Mesenteric fat pad (tissue), 1 donor: ENCODE measurements at places on chromosomes 2 and 18. TPM values are rescaled to one million over a fixed set of nuclear protein-coding genes. Genes with fewer than 3 reads are reported as not detected.

Gene SPC25
- total RNA-seq = 0.32 TPM

Gene NAT8
- total RNA-seq = not detected

Gene UGT1A4
- total RNA-seq = not detected

Gene TMSB10
- 1,485 TPM for total RNA-seq

Gene NBAS
- total RNA-seq = 29.7 TPM

Gene BOLL
- not detected for total RNA-seq

Gene ATL2
- total RNA-seq = 46.3 TPM

Gene SCG2
- 0.19 TPM for total RNA-seq

Gene ANKRD29
- total RNA-seq = 11.9 TPM

Gene SCYGR4
- not detected for total RNA-seq

Gene UGT1A10
- not detected for total RNA-seq

DNA sequence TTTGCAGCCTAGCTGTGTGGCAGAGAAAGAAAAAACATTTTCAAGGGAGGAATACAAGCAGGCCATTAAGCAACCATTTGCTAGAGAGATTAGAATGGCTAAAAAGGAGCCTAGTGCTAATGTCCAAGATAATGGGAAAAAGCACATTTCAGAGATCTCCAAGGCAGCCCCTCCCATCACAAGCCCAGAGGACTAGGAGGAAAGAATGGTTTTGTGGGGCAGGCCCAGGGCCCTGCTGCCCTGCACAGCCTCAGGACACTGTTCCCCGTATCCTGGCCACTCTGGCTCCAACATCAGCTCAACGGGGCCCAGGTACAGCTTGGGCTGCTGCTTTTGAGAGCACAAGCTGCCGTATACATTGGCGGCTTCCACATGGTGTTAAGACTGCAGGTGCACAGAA is 16.5 kb upstream of the GBX2 start:
- peak; percentile 68 for DNase-seq

- peak; percentile 81 for DNase-seq
These were observed 18.5 kb upstream of the ZNF236 start for GRCh38 chr18:76803814-76804213.

DNA sequence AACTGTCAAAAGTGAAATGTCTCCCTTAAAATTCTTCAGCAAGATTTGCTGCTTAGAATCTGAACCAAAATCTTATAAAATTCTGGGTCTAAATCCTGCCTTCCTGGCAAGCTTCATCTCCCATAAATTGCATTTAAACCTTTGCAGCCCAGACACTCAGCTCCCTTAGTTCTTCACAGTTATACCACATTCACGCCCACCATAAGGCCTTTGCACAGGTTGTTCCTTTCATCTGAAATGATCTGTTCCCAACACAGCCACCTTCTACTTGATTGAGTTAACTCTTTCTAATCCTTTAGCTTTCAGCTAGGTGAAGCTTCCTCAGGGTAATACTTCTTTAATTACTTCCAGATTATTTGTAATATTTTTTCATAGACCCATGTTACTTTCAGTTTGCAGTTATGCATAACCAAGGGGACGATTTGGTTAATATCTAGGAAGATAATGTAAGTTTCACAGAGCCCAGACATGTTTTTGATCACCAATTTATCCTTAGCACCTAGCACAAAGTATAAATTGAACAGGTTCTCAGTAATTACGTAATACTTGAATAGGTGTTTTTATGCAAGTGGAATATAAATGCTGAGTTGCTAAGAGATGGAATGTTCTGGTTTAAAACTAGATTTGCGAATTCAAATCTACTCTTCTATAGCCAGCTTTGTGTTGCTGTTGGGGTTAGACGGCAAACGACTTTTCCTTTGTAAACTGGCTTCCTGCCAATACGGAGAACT is 779.7 kb upstream of the PKDCC start:
- DNase-seq = no peak

DNA sequence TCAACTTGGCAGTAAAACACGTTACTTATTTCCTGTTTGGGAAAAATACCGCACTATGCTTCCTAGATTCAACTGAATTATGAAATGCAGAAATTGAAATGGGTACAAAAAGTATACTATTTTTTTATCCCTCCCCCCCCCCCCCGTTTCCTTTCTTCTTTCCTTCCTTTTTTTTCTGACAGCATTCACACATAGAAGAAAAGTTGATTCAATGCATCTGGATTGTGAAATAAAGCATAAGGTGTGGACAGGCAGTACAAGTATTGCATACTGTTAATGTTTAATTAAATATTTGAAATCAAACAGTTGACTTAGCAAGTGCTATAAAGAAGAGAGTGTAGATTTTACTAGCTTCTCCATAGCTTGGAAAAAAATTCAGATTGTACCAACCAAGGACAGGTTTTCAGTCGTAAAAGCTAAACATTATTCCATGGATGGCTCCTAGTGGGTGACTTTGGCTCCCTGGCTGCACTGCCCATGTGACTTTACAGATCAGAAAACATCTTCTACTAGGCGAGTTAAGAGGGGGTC is 21.6 kb upstream of the AGFG1 start:
- DNase-seq = no peak

- DNase-seq = peak; percentile 49
These were observed 69.2 kb downstream of the KCNF1 start for GRCh38 chr2:10980886-10981425.

DNA sequence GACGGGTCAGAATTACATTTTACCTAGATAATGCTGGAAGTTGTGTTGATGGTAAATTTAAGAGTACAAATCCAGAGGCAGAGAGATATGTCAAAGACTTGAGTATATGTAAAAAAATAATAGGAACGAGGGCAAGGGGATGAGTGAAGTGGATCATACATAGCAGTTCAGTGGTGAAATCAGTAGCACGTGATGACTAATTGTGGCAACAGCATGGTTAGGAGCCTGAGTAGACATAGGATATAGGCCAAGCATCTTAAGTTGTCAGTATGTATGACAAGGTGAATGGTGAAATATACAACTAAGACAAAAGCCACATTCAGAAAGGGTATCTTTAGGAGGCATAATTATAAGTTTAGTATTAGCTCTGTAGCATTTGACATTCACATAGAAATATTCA is 826.5 kb upstream of the PIK3C3 start:
- no peak for DNase-seq

DNA sequence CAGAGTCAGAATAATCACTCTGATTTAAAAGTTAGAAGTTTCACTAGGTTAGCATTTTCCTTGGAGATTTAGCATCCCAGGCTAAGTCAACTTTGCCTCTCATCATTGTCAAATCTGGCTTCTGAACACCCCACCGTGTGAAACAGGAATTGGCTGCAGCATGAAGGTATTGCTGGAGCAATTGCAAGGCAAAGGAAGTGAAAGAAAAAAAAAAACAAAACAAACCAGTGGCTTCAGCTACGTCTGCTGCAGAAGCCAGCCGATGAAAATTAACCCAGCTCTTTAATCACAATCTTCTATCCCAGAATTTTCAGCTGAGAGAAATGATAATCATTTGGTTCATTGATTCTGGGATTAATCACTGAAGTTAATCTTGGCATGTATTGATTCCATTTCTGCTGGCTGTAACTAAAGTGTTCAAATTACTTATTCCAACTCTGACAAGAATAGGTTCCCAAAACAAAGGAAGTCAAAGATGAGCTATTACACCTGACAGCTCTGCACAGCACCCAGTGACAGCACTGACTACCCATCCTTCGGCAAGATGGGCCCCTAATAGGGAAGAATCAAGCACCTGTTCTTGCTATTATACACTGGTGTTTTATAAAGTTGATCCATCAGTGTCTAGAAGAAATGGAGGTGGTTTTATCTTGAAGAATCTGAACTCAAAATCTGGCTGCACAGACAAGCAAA is 42.7 kb upstream of the REG3G start:
- DNase-seq = no peak

GRCh38 chr2:159013103-159013502 is 44.7 kb downstream of the TANC1 start:
- DNase-seq = no peak

DNA sequence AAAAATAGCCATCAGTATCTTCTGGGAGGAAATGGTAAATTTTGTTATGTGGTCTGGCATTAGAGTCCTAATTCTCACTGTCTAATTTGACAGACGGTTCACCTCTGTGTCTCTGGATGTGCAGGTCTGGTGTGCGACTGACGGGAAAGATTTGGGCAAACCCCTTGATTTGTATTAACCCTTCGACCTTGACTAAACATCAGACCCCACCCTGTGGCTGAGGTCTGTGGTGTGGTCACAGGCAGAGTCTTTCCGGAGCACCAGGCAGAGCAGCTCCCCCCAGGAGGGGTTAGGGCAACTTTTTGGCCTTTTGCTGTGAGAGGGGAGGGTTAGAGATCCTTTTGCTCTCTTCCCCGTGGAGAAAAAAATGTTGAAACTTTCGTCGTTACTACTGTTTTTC is 6.4 kb downstream of the TWIST2 start:
- no peak for DNase-seq

- no peak for DNase-seq
These were observed 843.0 kb downstream of the DPP10 start for GRCh38 chr2:115285416-115285815.

GRCh38 chr2:101795033-101795432 is 97.5 kb downstream of the MAP4K4 start:
- no peak for DNase-seq

DNA sequence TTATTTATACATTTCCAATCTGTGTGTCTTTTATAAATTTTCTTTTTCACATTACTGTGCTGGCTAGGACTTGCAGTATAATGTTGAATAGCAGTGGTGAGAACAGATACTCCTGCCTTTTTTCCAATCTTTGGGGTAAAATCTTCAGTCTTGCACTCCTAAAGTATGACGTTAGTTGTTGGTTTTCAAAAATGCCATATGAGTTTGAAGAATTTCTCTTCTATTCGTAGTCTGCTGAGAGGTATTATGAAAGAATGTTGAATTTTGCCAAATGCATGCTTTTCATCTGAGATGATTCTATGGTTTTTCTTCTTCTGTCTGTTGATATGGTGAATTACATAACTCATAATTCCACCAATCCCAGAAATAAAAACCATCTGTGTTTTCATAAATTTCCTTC is 335.3 kb upstream of the CHST9 start:
- no peak for DNase-seq

DNA sequence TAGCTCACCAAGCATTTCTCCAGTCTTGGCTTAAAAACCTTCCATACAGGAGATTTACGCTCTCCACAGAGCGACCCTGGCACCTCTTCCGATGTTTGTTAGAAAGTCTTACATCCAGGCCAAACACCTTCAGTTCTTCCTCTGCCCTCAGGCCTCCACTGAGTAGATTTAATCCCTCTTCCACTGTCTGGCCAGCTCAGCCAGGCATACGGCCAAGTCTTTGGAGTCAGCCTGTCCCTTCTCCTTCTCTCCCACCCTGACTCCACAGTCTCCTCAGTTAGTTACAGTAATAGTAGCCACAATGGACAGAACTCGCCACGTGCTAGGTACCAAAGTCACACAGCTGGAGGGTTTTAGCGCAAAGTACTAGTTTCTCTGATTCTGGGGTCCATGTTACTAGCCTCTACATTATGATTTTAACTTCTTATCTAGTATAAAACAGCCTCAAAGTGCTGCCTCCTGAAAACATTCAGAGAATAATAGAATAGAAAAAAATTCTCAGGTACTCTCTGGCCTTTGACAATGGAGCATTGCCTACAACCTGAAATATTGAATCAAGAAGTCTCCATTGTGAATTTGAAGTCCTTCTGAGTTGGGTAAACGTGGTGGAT is 39.5 kb downstream of the THNSL2 start:
- peak; percentile 76 for DNase-seq

DNA sequence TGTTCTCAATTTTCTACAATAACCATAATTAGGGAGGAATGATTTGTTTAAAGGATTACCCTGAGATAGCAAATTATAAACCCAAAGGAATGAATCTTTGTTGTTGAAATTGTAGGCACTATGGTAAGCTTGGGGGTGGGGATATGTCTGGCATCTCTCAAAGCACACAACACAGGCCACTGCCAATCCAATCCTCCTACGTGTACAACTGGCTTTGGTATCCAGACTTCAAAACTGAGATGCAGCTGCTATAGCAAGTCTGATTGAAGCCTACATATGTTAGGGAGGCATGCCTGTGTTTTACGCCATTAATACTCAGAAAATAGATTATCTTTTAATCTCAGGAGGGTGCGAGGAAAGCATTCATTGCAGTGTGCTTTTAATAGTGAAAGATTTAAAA is 5.9 kb upstream of the NCOA1 start:
- DNase-seq = no peak

- no peak for DNase-seq
These were observed 441.6 kb downstream of the ERBB4 start for GRCh38 chr2:212097001-212097400.

- DNase-seq = no peak
These were observed 117.7 kb upstream of the RAB6C start for GRCh38 chr2:129861666-129862288.
